ENCODE measurements at places on chromosomes 3 and 15. TPM values are rescaled to one million over a fixed set of nuclear protein-coding genes. Genes with fewer than 3 reads are reported as not detected.

- DNase-seq, result no peak
Observed at GRCh38 chr3:28139288-28139687, 102.1 kb upstream of the CMC1 start.

- DNase-seq, result no peak
Observed at GRCh38 chr3:160081958-160082533, 93.4 kb downstream of the IL12A start.

DNA sequence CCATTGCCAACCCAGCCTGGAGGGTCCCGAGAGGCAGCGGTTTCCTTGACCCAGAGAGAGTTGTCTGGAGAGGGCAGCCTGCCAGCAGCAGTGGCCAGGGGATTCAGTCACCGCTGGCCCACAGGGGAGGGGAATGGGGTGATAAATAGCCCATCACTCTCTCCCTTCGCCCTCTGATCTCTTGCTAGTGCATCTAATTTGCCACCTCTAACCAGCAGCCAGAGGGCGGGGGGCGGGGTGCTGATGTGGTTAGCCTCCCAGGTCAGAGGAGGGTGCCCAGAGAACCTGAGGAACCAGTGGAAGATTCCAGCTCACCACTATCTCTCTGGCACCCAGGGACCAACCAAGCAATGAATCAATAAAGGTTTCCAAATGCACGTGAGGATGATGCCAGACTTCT, 35.1 kb upstream of the SLC6A11 start:
- DNase-seq, result no peak

DNA sequence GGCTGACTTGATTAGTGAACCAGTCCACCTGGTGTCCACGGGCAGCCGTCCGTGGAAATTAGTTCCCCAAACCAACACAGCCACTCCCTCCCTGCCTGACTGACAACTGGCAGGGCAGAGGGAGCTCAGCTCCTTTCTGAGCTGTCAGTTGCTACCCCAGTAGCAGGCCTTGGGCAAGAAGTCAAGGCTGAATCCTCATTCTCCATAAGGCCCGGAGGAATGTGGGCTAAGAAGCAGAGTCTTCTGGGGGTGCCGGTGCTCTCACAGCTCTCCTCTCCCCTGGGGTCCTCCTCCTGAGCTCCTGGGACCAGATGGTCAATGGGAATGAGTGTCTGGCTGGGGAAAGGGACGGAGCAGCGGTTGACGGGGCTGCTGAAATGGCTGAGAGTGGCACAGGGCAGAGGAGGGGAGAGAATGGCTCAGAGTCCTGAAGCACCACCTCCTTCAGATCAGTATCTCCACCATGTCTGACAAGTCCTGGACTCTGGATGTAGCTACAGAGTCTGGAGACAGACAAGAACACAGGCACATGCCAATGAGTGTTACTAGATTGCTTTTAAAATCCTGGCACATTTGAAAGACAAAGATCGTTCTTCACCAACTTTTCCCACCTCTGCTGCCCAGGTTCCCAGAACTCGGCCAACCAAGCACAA, 16.9 kb downstream of the AMOTL2 start:
- peak; percentile 72 for DNase-seq

TNNC1 gene
- total RNA-seq, result not detected

DNA sequence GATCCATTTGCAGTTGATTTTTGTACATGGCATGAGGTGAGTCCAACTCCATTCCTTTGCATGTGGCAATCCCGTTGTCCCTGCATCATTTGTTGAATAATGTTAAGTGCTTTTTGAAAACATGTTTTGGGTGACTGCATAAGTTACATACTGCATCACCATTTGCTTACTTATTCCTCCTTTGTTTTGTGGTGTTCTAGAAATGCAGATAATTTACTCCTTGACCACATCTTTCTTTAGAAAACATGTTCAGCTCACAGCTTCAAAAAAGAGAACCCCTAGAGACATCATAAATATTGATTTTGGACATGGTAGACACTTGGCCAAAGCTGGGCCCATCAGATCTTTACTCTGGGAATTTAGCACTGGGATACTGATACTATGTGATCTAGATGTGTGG, 135.3 kb upstream of the DAZL start:
- DNase-seq, result no peak

MIX23 gene
- 22.0 TPM for total RNA-seq

NMNAT3 gene
- total RNA-seq, result 4.6 TPM

DNA sequence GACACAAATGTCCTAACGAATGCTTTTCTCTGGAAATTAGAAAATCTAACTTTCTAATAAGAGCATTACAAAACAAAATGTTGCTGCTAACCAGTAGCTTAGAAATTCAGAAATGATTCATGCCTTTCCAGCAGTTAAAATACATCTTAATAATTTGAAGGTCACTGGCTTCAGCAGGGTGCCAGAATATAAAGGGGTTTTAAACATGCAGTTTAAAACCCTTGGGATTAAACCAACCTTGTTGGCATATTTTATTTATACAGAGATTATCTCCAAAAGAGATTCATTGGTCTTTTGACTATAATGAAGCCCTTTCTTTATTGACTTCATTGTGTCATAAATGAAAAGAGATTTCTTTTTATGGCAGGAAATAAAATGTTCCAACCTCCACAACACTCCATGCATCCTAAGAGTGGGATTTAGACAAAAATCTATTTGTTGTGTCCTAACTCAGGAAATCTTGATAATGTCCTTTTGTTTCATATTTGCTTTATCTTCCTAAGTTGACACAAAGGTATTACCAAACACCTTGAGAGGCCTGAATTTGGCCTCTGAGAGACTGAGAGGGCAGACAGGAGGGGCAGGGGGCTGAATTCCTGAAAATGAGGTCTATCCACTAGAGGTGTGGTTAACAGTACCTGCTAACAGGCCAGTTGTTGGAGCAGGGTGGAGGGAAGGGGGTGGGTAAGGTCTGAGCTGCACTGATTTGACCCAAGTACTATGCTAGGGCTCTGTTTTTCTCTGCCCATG, 124.4 kb downstream of the FEZF2 start:
- no peak for DNase-seq

DNA sequence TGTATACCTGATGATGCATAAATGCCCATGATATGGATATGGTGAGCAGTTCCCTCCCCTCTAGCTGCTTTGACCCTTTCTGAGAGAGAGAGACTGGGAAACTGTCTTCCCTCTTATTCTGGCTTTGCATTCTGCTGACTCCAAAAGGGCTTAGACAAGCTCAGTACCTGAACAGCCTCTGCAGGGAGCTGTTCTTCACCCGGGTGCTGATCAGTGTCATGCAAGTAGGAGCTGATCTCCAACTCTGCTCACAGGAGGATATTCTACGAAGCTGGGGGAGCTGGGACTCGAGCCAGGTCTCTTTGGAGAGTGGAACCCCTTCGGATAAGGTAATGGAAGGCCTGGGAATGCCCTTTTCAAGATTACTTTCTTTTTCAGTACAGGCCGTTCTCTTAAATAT, 237.1 kb downstream of the RYR3 start:
- DNase-seq, result no peak

- no peak for DNase-seq
Observed at GRCh38 chr3:45252826-45253225, 26.7 kb upstream of the TMEM158 start.

GRCh38 chr15:101618076-101618475, 34.1 kb downstream of the TM2D3 start:
- DNase-seq, result no peak

GRCh38 chr15:64503197-64503596, 42.8 kb downstream of the ZNF609 start:
- DNase-seq, result no peak

- DNase-seq, result peak; percentile 74
Observed at GRCh38 chr15:80507638-80508316, 103.6 kb downstream of the ARNT2 start.

DNA sequence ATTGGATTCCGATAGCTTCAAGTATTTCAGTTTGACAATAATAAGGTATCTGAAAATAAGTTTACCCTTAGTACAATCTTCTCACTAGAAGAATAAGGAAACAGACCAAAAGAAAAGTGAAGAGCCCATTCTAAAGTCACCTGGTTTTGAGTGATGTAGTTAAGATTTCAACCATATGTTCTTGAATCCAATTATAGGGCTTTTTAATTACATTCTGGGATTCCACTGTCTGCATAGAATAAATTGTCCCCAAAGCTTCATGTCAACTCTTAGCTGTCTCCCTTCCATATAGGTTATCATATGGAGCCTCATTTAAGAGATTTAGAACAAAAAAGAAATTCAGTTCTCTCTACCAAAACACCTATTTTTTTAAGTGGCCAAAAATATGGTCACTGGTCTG, 1158.8 kb downstream of the IGSF11 start:
- no peak for DNase-seq

ASB14 gene
- total RNA-seq, result not detected

- no peak for DNase-seq
Observed at GRCh38 chr3:101519685-101520365, 6.8 kb upstream of the SENP7 start.

- no peak for DNase-seq
Observed at GRCh38 chr15:91941871-91942658, 88.6 kb downstream of the SLCO3A1 start.

GRCh38 chr15:80266113-80266512, 14.1 kb upstream of the CTXND1 start:
- no peak for DNase-seq

SLC6A1 gene
- 0.39 TPM for total RNA-seq

- DNase-seq, result no peak
Observed at GRCh38 chr3:9072667-9073009, 109.4 kb upstream of the RAD18 start.

GRCh38 chr15:44029003-44029402, 166.1 kb downstream of the FRMD5 start:
- DNase-seq, result no peak

- DNase-seq, result no peak
Observed at GRCh38 chr15:98889930-98890695, 117.5 kb downstream of the PGPEP1L start.

DNA sequence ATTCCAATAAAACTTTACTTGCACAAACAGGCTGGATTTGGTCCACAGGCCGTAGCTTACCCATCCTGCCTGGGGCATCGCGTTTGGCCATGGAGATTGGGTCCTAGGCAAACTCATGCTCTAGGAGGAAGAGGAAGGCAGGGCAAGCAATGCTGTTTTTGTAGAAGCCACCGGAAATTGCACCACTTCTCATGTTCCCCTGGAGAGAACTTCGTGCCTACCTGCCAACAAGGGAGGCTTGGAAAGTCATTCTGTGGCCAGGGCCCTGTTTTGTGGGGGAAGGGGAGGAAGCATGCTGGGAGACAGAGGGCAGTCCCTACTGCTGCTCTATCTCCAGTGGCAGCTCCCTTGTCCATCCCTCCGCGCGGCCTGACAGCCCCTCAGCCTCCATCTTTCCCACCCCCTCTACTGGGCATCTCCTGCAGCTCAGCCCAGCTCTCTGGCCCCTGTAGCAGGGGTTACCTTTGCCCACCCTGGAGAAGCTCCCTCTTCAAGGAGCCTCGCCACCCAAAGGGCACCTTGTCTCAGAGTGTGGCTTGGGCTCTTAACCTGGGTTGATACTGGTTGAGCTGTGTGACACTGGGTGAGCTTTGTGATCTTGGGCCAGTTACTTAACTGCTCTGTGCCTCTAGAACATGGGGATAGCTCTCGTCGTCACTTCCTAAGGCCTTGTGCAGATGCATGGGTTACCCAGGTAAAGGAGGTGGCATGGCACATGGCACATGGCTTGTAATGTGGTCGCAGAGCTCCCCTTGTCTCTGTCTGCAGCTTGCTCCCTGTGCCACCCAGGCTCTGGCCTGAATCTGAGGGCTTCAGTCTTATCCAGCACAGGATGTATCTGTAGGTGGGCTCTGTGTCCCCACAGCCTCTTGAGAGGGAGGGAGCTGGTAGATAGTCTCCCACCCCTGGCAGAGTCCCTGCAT, 6.1 kb downstream of the ABTB1 start:
- peak; percentile 84 for DNase-seq

DZIP1L gene
- total RNA-seq, result 13.7 TPM

DNA sequence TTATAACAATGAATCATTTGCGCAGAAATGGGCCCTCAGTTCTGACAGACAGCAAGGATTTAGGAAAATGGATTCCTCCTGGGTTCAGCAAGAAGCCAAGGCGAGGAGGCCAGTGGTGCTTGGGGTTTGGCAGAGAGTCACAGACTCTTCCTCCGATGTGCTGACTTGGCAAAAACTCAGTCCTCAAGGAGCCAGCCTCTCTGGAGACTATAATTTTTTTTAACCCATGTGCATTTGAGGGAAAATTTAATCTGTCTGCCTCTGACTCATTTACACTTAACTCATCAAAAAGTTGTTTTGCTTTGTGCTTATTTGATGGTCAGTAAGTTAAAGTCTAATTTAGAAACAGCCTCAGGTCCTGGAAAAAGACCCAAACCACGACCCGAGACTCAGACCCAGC, 34.2 kb upstream of the SLC24A5 start:
- DNase-seq, result no peak

GRCh38 chr3:194487289-194488054, 670 bp upstream of the ATP13A3 start:
- DNase-seq, result no peak

DNA sequence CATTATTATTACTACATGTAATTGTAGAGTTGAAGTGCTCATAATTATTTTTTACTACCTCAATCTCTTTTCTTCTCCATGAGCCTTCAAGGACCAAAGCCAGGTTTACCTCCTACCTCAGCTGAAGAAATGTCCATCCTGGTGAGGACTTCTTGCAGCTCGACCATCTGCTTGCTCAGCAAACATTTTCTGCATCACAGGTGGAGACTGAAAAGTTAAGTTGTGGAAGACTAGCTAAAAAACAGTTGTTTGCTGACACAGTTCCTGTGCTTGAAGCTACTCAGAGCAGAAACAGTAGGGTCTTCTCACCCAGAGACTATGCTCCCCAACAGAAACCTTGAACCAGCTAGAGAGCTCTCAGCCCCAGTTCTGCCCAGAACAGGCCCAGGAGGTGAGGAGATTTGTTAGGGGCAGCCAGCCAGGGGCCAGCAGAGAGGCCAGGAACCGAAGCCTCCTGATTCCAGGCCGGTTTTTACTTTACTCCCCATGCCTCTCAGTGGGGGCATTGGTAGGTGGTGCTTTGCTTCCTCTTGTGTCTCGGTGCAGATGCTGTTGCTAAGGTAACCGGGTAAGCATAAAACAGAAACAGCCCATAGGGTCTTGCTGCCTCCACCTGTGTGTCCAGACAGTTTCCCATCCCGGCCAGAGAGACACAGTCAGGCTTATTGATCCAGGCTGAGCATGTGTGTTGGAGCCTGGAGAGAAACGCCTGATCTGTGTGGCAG, 54.9 kb downstream of the CCNL1 start:
- no peak for DNase-seq

GRCh38 chr3:56491566-56491965, 23.3 kb upstream of the ERC2 start:
- DNase-seq, result no peak
